ENCODE measurements at places on chromosomes 5 and 9.

DNA sequence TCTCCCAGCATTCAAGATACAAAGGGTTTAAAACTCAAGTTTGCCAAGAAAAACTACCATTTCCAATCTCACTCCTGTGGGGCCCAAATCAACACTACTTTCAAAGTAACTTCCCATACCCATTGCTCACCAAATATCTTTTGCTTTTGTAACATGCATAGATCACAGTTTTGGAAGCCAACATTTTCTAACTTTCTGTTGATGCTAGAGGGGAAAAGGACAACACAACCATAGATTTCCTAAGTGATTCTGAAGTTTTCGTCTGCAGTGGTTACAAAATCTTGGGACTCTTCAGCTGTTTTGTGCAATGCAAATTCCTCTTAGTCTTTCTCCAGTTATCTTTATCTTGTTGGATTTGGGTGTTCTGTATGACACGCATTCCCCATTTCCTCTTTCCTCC, 94.1 kb upstream of the PAPPA start:
- no peak for DNase-seq

DNA sequence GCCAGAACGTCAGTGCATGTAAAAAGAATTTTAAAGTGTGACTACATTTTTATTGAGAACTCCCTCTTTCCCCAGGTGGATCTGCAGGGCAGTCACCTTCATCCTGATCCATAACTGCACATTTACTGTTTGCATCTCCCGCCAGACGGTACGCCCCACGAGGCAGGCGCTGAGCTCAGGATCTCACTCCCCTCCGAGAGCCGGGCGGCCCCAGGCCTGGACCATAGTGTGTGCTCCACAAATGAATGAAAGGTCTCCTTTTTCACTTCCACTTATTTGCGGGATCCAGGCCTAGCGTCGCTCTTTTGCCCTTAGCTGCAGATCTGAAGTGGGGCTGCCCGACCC, 378 bp downstream of the DROSHA start:
- DNase-seq: no peak

DNA sequence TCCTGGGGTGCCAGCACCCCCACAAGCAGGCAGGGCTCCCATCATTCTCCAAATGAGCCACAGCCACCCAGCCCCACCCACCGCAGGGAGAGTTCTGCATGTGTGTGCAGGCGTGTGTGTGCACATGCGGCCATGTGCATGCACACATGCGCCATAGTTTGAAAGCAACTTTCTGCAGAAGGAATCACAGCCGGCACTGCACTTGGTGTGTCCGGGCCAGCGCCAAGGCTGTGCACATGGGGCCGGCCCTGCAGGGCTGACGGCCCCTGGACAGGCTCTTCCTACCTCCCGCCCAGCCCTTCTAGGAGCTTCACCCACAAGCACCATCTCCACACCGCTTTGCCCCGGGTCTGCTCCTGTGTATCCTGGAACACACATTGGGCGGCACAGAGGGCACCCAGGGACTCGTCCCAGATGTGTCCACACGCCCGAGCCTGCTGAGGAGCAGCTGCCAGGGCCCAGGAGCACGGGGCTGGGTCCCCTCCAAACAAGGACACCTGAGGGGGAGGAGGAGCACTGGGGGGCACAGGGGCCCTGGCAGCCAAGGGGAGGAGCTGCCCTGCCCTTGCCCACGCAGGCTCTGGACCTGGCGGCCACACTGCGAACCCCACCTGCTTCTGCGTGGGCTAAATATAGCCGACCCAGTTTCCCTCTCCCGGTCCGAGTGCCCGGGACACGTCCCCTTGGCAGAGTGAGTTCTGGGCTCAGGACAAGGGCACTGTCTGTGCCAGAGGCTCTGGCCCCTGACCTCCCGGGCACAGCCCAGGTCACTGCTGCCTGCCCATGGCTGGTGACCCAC, 19.1 kb downstream of the TPPP start:
- no peak for DNase-seq

- DNase-seq: no peak
These were observed 10.1 kb downstream of the ATG12 start for GRCh38 chr5:115831163-115831768.

DNA sequence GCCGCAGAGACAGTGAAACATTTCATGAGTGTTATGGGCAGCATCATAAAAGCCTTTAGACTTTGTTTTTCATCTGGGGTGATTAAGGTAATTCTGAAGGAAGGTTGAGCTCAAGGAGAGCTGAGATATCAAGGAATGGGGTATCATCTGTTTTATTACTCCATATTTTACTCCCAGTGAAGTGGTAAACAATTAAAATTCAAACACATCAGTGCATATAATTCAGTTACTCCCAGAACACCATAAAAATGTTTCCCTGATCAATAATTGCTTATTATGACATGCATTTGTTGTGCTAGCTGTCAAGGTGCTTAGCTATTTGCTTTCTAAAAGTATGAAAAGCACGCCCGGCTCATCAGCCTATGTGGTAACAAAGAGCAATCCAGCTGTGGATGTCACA, 81.7 kb downstream of the DOCK8 start:
- no peak for DNase-seq

DNA sequence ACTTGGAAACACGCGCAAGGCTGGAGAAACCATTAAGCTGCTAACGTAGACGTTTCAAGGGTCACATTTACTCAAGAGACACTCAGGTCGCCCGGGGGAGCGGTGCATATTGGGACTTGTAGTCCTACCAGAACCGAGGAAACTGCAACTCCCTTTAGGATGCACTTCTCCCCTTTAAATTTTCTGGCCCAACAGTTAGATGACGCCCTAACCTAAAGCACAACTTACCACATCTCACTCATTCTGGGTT, 384 bp upstream of the DMXL1 start:
- DNase-seq: no peak

DNA sequence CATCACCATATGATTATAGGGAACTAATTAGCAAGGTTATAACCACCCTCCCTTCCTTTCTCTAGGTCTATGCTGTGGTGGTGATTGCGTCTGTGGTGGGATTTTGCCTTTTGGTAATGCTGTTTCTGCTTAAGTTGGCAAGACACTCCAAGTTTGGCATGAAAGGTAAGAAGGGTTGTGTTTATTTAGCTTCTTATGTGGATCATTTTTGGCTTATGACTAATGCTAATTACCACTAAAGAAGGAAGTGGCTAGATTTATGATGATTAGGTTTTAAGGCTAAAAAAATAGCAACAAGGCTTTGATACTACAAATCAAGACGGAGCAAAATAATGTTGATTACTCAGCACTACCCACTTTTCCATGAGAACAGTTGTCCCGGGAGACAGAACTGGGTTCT, 82.4 kb downstream of the NTRK2 start:
- DNase-seq: no peak

DNA sequence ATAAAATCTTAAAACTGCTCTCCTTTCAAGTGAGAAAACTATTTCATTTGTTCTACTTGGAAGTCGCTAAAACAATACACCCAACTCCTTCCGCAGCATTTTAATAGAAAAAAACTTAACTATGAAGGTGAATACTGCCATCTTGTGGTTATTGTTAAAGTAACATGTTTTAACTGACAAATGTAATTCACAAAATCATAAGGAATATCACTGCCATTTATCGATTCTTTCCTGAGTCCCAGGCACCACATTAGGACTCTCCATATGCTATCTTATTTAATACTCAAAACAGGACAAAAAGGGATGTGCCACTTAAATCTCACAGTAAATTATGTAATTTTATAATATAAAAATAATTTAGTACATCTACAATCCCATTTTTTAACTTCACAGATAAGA, 130.5 kb upstream of the ITGA1 start:
- no peak for DNase-seq

- no peak for DNase-seq
These were observed 10.1 kb upstream of the GRIA1 start for GRCh38 chr5:153480401-153480800.

DNA sequence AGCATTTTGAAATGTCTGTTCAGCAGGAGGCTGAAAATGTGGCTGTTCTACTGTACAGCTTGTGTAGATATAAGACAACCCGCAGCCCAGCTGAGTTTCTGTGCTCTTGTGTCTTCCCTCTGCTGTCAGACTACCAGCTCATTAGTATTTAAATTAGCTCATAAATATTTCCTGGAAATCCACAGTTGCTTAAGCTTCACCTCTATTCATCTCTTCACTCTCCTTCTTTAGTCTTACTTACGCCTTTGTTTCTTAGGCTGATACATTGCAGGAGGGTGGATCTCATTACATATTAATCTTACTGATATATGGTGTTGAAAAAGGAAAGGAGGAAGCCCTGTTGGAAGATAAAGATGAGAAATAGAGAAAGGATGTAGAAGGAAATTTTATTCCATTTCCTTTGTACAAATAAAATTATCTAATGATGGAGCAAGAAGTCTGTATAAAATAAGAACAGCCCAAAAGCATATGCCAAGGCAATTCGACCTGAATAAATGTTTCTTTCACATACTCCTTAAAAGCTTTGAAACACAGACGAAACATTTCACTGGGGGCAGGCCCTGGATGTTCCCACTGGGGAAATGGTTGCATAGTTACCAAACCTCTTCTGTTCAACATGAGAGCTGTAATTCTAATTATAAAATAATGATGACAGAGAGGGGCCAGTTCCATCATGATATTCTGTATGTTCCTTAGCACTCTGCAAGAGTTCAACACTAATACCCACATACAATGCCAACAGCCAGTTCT, 111.8 kb upstream of the APC start:
- no peak for DNase-seq

GRCh38 chr5:171961117-171961516, 45.3 kb downstream of the FBXW11 start:
- no peak for DNase-seq

- peak; percentile 37 for DNase-seq
These were observed 166.7 kb downstream of the GAPVD1 start for GRCh38 chr9:125428060-125428901.

DNA sequence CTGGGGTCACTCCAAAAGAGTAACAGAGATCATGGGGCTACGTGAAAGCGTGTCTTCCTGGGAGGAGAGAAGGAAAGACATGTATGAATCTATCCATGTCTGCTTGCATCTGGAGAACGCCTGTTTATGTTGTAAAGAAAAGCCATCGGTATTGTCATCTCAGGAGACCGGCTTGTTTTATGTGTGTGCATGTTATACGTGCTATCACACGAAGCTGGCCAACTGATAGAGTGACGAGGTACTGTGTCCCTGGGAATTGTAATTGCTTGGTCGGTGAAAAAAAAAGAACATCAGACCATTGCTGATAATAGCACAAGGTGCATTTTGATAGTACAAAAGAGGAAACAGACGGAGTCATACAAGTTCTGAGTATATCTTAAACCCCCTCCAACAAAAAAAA, 370 bp upstream of the CDH6 start:
- DNase-seq: no peak

DNA sequence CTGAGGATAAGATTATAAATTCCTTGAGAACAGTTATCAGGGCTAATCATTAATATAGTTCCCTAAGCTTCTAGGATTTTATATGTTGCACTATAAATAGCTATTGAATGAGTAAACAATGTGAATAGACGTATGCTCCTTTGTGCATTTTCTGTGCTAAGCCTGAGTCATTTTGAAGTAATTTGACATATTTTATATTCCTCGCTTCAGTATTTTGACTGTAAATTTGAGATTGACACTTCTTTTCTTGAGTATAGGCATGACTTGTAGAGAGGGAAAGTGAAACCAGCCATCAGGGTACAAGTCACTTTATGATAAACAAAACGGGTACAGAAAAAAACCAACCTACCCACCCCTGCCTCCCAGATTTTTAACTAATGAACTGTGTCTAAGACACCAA, 367.7 kb upstream of the PRR16 start:
- DNase-seq: no peak

DNA sequence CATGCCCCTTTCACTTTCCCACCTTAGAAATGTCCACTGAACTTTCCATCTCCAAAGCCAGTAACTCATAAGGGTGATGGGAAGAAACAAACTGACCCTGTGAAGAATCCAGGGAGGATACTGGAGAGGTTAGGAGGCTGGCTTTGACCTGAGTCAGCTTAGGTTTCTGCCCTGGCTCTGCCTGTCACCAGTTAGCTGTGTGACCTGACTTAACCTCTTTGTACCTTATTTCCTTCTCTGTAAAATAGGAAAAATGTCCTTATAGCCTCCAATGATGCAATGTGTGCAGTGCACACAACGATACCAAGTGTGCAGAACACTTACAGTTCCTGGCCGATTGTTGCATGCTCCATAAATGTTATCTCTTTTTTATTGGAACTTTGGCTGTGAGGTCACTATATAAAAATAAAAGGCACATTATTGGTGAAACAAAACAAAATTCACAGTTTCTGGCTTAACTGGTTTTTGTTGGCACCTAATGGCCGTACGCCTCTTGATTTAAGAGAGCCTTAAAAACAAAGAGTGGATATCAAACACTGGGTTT, 37.8 kb downstream of the GABRP start:
- no peak for DNase-seq

DNA sequence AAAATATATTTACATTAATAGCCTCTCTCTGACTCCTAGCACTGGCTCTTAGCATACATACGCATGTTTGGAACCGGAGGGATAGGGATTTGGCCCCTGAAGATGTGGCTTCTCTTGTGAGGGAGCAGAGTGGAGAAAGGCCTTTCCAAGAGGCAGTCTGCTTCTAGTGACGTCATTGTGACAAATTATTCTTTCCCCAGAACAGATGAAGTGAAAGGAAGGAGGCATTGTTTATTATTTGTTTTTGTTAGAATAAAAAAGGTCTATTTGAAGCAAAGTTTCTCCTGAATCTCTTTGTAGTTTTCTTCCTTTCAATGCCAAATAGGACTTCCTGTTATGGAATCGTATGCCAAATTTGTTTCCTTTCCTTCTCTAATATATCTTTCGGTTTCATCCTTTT, 361.6 kb downstream of the ICE1 start:
- DNase-seq: no peak

DNA sequence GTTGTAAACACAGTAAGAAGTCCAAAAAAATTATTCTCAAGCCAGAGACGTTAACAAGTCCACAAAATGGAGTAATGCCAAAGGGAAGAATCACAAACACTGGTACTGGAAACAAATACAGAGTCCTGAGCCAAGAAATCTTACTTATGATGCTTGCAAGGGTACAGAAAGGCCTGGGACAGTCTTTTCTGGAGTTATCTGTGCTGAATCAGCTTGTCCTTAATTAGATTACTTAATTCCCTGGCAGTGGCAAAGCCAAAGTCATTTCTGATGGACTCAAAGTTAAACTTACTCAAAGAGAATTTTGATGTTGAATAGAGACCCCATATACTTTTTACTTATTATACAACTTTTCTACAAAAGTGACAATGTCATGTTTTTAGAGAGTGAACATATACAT, 610.5 kb upstream of the ITGA1 start:
- no peak for DNase-seq

GRCh38 chr9:91949392-91949945, 559 bp downstream of the ROR2 start:
- no peak for DNase-seq

- DNase-seq: no peak
These were observed 180.3 kb upstream of the WWC1 start for GRCh38 chr5:168110870-168111832.

GRCh38 chr9:136544548-136544963, 1.3 kb downstream of the NOTCH1 start:
- DNase-seq: peak; percentile 50

DNA sequence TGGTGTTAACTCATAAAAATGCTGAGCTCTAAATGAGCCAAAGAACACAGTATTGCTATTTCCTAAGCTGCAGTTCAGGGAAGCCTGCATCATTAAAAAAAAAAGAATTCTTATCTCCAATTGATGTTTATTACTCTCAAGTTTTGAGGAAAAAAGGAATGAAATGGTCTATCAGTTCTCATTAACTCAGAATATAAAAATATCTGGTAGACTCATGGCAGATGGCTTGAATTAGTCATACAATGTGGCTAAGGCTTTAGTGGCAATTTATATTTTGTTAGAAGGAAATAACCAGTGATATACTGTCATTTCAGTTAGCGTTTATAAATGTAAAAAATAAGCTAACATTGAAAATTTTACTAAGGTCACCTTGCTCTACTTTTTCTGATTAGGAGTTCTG, 1403.4 kb upstream of the C9orf72 start:
- no peak for DNase-seq

Measured in activated B cell treated with CpG ODN at 0.5 μM for 24 hours (primary cell).